ENCODE measurements at places on chromosomes 5 and 9.

GRCh38 chr9:122988920-122989621 lies 44.4 kb upstream of the GPR21 start:
- no peak for DNase-seq

GRCh38 chr5:195401-196160 lies 4.3 kb downstream of the LRRC14B start:
- DNase-seq, result no peak

GRCh38 chr5:76718381-76718832 lies 2.5 kb downstream of the F2R start:
- DNase-seq, result no peak

DNA sequence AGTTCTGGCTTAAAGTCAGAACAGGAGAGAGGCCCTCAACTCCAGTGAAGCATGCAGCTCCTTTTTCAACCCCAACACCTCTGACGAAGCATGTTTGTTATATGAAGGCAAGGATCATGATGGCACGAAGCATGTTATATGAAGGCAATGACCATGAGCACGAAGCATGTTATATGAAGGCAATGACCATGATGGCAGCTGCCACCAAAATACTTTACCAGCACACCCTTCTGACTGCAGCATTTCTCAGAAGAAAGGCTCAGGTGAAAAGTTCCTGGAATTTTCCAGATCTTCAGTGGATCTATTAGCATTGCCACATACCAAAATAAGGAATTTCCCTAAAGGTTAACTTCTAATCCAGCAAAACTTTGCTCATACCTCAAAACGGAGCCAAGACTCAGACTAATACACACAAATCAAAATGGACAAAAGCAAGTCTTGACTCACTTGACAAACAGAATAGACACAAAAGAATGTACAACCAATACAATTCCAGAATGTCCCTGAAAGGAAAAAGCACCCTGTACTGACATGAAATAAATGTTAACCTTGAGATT lies 217.4 kb downstream of the FANCC start:
- DNase-seq, result no peak

DNA sequence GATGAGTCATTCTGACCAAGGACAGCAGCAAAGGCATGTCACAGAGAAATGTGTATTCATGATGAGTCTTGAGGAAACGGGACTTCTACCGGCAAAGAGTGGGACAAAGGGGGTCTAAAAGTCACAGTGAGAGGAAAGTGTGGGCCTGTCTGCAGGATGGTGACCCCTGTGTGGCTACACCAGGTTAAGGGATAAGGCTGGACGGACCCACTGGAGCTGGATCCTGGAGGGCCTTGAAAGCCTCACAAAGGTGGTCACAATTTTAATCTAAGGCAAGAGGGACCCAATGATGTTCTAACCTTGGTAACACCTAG lies 176.5 kb downstream of the CDK5RAP2 start:
- no peak for DNase-seq
